GOT3 (cell line): ENCODE measurements at places on chromosomes 1 and 21.

GRCh38 chr1:58768971-58769808, 14.7 kb downstream of the JUN start:
- DNase-seq: no peak

DNA sequence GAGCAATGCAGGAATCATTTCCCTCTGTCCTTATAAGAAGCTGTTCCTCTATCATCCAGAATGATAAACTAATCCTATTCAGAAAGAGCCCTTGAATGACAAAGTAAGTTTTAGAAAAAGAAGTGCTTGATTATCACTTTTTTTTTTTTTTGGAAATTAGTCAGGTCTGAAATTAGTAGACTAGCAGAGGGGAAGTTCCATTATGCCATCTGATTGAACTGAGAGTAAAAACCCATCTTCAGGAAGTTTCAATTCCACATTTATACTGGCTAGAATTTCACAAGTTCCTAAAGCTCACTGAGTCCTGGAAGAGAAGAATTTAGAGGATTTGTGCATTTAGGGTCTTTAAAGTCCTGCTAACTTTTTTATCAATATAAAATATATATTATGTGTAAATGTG, 128.8 kb upstream of the COA6 start:
- no peak for DNase-seq

DNA sequence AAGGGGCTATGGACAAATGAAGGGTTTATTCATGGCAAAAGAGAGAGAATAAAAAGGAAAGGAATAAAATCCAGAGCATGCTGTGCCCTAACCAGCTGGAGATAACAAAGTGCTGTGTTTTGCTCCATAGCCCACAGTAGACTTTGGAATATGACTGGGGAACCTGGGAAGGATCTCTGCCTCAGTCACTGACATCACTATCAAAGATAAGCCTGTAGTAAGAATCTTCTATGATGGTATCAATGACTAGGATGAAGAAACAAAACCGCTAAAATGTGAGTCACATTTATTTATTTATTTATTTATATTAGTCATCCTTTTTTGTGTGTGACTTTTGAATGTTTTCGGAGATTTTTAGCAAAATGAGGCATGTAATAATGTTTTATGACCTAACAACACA, 56.3 kb downstream of the NVL start:
- DNase-seq: no peak

GRCh38 chr21:35077975-35078374, 28.9 kb upstream of the RUNX1 start:
- no peak for DNase-seq

- no peak for DNase-seq
Observed at GRCh38 chr1:235972311-235972689, 92.6 kb downstream of the NID1 start.

DNA sequence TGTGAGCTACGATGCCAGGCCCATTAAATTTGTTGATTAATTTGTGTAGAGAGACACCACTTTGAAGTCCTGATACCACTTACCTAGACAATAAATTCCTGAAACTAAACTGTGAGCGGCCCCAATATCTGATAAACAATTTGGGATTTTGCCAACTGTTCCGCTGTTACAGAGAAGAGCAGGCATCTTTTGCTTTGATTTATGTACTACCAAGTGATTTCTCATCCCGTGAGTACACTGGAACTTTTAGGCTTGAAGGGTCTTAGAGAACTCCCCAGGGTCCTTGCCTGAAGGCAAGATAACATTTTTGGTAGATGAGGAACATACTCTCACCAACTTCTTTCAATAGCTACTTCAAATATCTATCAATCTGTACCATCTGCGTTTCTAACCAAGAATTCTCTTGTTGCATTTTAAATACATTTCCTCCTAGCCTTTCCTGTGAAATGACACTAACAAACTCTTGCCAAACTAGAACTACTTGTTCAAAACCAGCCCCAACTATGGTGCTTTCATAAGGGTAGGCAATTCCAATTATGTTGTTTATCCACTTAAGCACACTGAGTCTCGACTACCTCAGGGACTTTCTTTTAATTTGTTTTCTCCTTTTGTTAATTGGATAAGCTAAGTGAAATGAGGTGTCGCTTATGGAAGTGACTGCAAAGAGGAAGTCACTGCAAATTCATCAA, 23.2 kb upstream of the SLC30A1 start:
- DNase-seq: no peak

DNA sequence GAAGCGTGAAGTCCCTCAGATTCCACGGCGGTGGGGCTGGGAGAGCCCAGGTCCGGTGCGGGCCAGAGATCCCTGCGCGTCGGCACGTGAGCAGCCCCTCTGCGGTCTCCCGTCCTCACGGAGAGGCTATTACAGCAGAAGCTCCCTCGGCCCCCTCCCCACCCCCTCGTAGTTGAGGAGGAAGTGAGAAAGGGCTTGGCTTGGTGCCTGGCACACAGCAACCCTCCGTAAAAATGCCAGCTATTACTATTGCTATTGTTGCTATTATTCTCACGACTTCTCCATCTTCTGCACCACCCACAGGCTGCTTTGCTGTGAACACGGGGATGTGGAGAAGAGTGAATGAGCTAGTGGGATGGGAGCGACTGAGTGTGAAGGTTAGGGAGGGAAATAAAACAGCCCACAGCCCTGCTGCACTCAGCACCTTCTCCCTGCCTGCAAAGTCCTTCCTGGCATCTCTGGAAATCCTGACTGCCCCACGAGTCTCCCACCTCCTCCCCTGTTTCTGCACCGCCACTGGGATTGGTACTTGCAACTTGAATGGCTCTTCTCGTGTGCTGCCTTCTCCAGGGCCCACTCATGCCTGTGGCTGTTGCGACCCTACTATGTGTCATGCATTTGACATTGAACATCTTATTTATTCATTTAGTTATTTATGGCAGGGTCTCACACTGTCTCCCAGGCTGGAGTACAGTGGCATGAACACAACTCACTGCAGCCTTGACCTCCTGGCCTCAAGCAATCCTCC, 26.6 kb downstream of the ZBTB18 start:
- no peak for DNase-seq

GRCh38 chr1:205563927-205564441, 59.5 kb downstream of the CDK18 start:
- DNase-seq: no peak

- no peak for DNase-seq
Observed at GRCh38 chr21:31158789-31159581, 120.7 kb upstream of the KRTAP19-8 start.

- no peak for DNase-seq
Observed at GRCh38 chr1:61740751-61741700, 1.3 kb upstream of the PATJ start.

GRCh38 chr1:224852901-224853568, 76.4 kb upstream of the DNAH14 start:
- DNase-seq: no peak

- no peak for DNase-seq
Observed at GRCh38 chr1:151147132-151147503, 687 bp upstream of the SEMA6C start.

- DNase-seq: no peak
Observed at GRCh38 chr1:182141040-182141439, 79.5 kb upstream of the ZNF648 start.

GRCh38 chr1:89762386-89762778, 58.5 kb upstream of the LRRC8D start:
- no peak for DNase-seq

GRCh38 chr21:25343774-25344545, 263.3 kb downstream of the MRPL39 start:
- no peak for DNase-seq

GRCh38 chr1:214567481-214567980, 16.1 kb upstream of the PTPN14 start:
- DNase-seq: no peak

- no peak for DNase-seq
Observed at GRCh38 chr1:116377541-116378529, 4.8 kb downstream of the ATP1A1 start.

DNA sequence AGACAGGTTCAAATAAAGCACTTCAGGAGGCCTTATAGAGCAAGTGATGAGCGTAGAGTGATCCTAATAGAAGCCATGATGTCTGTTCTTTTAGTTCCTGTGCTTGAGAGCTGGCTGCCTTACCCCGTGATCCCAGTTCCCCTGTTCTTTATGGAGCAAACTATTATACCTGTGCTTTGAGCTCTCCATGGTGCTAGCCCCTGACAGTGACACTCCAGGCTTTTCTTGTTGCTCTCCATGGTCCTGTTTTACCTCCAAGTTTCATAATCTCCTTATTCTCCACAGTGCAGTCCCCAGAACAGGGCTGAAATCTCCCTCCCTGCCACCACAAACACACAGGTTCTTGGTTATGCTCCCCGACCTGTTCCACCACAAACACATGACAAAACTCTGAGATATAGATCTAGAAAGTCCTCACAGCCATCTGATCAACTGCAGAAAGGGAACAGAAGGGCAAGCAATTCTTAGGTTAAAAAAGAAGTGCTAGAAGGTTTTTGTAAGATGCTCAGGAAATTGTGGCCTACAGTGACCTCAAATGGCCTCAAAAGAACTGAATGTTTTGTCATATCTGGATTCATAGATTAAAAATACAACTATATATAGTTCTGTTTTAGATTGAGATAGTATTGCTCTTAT, 6.0 kb downstream of the CADM3 start:
- no peak for DNase-seq

GRCh38 chr1:6950001-6950765, 164.9 kb downstream of the CAMTA1 start:
- no peak for DNase-seq

DNA sequence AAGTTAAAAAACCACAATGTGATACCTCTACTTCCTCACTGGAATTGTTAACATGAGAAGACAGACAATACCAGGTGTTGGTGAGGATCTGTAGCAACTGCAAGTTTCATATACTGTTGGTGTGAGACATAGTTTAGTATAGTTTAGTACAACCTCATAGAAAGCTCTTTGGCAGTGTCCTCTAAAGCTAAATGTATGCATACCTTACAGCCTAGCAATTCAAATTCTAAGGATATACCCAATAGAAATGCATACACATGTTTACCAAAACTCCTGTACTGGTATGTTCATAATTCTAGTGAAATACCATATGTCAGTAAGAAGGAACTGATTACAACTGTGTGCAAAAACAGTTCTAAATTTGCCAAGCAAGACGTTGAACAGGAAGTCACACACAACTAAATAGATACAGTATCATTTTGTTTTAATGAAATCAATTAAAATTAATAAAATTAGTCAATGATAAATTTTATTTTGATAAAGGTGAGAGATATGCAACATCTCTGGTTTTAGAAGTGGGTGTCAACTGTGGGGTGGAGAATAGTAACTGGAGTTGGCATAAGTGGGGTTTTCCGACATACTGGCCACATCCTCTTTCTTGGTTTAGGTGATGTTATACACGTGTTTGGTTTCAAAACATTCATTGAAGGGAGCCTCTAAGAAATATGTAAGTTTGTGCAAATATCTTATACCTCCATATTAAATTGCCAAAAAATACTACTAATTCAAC, 450.7 kb downstream of the PTPRC start:
- DNase-seq: no peak

- DNase-seq: no peak
Observed at GRCh38 chr1:99281105-99281504, 16.8 kb downstream of the PLPPR4 start.

DNA sequence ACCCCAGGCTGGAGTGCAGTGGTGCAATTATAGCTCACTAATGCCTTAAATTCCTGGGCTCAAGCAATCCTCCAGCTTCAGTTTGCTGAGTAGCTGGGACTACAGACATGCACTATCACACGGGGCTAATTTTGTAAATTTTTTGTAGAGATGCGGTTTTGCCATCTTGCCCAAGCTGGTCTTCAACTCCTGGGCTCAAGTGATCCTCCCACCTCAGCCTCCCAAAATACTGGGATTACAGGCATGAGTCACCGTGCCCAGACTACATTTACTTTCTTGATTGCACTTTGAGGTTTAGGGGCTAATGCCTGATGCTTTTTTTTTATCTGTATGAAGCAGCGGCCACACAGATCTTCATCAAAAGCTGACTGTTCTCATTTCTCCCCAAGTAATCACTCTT, 124.6 kb downstream of the KIF26B start:
- no peak for DNase-seq

DNA sequence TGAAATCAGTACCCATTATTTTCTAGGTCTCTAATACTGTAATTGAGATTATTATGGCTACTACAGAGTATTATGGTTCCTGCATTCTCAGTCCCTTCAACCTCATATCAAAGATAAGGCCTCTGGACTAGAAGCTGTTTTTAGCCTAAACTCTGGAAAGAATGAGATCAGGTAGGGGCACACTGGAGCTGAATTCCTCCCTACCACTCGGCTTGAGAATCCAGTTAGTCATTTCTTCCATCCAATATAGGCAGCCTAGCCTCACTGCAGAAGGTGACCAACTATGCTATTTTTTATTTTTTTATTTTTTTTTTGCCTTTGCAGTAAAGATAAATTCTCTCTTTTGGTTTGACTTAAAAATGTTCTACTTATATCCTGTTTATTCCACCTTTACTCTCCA, 8.0 kb upstream of the HAX1 start:
- DNase-seq: no peak

- DNase-seq: no peak
Observed at GRCh38 chr21:21064353-21064752, 66.1 kb downstream of the NCAM2 start.

DNA sequence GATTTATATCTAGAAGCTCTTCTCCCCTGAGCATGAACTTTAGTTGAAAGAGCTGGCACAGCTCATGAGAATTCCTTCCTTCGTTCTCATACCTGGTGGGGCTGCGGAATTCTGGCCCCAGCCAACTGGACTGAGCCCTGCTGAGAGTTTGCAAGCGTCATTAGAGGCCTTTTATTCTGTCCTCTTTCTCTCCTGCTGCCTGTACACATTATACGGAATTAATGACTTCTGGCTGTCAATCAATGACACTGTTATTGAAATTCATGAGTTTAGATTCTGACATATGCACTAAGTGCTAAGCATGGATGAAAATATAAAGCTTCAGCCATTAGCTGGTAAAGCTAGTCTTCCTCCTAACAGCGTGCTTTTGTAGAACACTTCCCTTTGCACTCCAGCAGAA, 27.5 kb downstream of the KAZN start:
- DNase-seq: no peak

GRCh38 chr1:3058263-3059030, 10.6 kb upstream of the PRDM16 start:
- DNase-seq: no peak

- DNase-seq: no peak
Observed at GRCh38 chr21:34635307-34635706, 20.4 kb upstream of the RCAN1 start.

DNA sequence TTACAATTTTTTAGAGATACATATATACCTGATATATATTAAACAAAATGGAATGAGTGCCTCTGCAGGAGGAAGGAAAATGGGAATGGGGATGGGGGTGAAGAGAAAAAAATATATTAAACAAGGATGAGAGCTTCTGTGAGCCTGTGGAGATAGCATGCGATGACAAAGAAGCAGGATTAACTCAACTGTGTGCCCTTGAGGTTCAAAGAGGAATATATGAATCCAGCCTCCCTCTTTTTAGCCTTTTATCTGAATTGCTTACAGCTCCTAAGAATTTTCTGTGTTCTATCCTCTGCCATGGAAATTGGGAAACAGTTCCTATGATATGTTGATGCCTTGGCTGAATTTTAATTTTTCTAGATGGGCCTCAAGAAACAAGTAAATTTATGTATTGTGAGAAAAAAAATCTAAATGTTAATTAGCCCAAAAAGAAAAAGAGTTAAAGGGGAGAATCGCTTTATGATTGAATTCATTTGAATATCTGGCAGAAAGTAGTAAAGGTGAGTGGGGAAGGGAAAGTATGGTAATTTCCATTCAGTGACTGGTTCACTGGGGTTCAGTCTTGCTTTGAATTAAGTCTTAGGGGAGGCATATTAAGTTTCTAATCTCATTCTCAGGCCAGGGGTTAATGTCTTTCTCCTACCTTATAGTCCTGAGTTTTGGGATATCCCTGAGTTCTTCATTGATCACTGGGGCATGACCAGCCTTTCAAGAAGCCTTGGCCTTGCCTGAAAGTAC, 106.3 kb upstream of the HMCN1 start:
- no peak for DNase-seq

- DNase-seq: no peak
Observed at GRCh38 chr1:152071123-152071522, 17.7 kb downstream of the TCHHL1 start.
